Activated T-cell treated with anti-CD3 and anti-CD28 coated beads for 48 hours (primary cell): ENCODE measurements at places on chromosomes 12 and 14.

DNA sequence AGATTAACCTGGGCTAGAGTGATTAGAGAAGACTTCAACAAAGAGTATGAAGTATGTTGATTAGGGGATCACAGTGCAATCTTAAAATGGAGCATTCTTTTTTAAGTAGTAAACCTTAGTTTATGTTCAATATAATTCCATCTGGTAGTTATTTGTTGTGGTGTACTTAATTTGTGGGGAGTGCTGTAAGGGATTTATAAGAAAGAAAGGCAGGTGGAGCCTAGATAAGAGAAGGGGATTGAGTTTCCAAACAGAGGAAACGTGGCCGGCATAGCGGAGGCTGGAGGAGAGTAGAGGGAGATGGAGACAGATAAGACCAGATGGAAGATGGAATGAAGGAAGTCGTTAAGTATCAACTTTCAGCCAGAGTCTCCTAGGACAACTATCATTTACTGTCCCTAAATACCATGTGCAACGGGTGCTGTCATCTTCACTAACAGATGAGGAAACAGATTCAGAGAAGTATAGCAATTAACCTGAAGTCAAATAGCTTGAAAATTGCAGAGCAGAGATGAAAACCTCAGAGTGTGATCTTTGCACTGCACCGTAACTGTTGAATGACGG lies 38.1 kb downstream of the GOLGA5 start:
- no peak for DNase-seq

- no peak for DNase-seq
Observed at GRCh38 chr12:52461693-52462092, 9.7 kb upstream of the KRT6B start.

DNA sequence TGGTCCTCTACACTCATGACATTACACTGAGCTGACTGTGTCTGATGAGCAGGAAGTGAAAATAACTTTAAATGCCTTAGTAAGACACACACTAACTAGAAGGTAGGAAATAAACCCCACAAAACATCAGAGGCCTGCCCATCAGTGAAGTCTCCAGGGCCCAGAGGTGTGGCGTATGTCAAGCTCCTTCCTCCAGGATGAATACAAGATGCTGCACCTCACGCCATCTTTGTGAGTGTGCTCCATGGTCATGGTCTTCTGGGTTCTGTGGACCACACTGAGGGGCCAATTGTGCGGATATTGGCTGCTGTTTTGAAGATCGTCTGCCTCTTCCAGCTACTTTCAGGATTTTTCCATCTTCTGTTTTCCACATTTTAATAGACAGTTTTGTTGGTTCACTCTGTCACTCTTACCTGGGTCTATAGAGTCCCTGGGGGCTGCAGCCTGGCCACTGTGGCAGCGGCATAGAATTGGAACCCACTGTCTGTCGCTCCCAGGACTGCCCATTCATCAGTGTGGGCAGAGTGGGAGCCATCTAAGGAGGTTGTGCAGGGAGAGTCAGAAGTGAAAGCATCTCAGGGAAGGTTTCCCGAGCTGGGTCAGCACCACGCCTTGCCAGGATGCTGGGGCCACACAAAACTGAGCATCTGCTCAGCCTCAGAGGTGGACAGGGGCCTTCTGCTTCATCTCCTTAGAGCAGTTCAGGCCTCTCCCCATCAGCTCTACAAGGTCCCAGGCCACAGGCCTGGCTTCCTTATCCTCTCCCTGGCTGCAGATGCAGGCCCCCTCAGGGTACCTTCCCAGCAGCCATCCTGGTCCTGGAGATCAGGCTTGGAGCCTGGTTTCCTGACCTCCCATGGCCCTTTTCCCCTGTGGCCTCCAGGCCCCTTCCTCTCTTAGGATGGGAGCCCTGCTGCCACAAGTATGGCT lies 57.5 kb upstream of the C14orf180 start:
- no peak for DNase-seq

- no peak for DNase-seq
Observed at GRCh38 chr12:79424109-79424721, 266.5 kb downstream of the PAWR start.

GRCh38 chr12:119006746-119007145 lies 25.4 kb downstream of the SRRM4 start:
- DNase-seq = no peak

DNA sequence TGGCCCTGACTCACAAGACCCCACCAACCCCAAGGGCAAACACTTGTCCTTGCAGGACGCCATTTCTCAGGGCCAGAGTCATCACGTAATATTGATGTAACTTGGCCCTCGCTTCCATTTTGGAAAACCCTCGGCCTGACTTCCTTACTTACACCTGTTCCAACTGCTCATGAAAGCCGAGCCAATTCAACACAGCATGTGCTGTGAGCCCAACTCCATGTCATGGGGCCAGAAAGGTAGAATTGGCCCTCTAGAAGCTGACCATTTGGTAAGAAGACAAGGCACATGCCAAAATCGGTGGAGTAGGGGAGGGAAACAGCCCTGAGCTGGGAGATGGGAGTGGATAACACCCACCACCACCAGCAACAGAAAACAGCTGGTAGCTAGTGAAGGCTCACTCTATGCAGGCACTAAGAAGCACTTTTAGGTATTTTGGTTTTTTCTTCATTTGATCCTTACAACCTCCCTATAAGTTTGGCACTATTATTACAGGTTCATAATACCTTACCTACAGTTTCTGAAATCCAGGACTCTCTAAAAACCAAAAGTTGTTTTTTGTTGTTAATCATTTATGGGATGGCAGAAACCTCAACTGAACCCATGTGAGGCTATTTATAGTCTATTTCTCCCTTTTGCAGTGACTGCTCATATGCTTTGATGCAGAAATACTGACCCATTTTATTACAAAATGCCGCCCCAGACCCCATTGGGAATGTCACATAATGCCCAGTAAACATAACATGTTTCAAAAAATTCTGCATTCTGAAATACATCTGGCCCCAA lies 6.5 kb downstream of the TTC7B start:
- no peak for DNase-seq

- DNase-seq = no peak
Observed at GRCh38 chr12:89269174-89269573, 83.1 kb downstream of the DUSP6 start.

GRCh38 chr14:56666294-56666693 lies 86.7 kb downstream of the TMEM260 start:
- DNase-seq = no peak

DNA sequence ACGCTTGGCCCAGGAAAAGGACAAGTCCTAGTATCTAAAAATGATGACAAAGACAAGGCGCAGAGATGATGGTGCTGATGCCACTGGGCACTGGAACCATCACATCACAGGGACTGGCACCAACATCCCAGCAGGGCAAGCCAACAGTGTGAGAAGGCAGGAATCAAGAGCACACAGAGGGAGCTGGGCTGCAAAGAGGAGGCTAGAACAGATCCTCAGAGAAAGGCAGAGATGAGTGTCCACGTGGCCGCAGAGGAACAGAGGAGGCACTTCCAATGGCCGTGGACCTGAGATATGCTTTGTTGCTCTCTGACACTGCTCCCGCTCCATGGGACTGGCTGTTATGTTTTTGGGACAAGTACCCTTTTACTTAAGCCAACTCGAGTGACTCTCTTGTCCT lies 17.9 kb downstream of the FOXN3 start:
- no peak for DNase-seq

GRCh38 chr12:13124656-13125505 lies 21.4 kb upstream of the GSG1 start:
- DNase-seq = no peak

GRCh38 chr12:72295744-72296143 lies 23.6 kb downstream of the TRHDE start:
- DNase-seq = no peak

- DNase-seq = no peak
Observed at GRCh38 chr12:131642101-131642540, 68.8 kb upstream of the SFSWAP start.

DNA sequence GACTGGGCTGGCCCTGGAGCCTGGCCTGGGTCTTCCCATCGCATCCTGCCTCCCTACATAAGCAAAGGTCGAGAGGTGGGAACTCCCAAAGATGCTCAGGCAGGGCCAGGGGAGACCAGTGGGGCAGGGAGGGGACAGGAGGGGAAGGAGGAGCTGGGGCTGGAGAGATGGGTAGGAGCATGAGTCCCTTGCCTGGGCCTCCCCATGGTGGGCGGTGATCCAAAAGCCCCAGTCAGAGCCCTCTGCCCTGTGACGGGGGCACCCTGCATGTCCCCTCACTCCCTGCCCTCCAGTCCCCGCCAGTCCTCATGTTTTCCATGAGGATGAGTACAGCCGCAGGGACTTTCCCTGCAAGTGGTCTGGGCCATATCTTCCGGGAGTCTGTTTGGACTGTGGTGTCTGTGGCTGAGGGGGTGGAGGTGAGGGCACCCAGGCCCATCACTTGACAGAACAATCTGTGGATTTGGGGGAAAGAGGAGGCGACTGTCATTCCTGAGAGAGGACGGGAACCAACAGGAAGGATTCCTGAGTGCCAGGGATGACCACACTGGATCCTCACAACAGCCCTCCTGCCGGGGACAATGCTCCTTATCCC lies 9.3 kb downstream of the BDKRB2 start:
- no peak for DNase-seq

- peak; percentile 44 for DNase-seq
Observed at GRCh38 chr14:36941783-36942521, 230.5 kb downstream of the SLC25A21 start.

- no peak for DNase-seq
Observed at GRCh38 chr12:15477761-15478160, 155.5 kb downstream of the PTPRO start.
